ENCODE measurements at places on chromosomes 12 and 14.

- DNase-seq = no peak
Observed at GRCh38 chr12:123843912-123844748, 82.0 kb downstream of the DNAH10 start.

DNA sequence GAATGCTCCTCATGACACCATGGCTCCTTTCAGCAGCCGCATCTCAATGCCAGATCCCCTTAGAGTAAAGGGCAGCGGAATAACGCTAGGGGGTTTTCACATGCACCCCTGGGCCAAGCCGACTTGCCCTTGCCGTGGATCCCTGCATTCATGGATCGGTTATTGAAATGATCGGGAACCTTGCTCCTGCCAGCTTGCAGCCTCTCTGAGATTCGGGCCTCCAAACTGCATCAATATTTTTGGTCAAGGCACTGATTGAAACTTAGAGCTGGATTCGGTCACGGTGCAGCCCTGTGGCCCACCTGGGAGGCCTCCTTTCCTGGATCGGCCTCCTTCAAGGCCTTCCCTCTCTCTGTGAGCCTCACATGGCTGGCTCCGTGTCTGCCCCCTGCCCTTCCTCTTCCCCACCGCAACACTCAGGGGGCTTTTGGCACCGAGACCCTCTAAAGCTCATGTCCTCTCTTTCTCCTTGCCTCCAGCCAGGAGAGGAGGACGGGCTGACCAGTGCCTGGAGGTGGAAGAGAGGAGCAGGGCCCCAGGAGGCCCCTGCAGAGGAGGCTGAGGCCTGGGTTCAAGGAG lies 1.8 kb downstream of the PTPN6 start:
- no peak for DNase-seq

DNA sequence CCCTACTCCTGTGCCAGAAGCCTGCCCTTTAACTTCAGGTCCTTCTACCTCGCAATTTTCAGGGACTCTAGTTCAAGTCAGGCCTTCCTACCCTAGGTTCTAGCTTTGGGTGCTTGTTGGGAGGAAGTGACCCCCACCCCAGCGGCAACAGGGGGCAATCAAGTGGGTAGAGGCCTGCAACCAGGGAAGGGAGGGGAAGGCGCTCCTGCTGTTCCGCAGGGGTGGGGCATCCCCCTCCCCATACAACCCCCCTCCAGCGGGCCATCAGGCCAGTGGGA lies 204 bp upstream of the PRPH start:
- no peak for DNase-seq

GRCh38 chr12:80700327-80700726 lies 7.1 kb upstream of the MYF6 start:
- DNase-seq = no peak

DNA sequence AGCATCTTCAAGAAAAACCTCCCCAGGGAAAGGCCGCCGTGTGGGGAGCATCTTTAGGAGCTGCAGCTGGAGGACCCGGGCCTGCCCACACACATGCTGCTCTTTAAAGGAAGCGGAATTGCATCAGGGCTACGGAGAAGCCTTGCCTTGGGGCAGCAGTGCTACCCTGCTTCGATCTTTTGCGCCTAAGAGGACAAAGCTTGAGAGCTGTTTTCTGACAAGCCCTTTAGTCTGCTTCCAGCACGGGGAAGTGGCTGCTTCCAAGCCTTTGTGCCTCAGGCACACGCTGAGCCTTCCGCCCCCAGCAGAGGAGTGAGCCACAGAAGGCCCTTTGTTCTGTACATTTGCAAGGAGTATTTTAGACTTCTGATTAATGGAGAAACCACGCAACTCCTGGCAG lies 31.5 kb downstream of the COA8 start:
- peak; percentile 55 for DNase-seq

DNA sequence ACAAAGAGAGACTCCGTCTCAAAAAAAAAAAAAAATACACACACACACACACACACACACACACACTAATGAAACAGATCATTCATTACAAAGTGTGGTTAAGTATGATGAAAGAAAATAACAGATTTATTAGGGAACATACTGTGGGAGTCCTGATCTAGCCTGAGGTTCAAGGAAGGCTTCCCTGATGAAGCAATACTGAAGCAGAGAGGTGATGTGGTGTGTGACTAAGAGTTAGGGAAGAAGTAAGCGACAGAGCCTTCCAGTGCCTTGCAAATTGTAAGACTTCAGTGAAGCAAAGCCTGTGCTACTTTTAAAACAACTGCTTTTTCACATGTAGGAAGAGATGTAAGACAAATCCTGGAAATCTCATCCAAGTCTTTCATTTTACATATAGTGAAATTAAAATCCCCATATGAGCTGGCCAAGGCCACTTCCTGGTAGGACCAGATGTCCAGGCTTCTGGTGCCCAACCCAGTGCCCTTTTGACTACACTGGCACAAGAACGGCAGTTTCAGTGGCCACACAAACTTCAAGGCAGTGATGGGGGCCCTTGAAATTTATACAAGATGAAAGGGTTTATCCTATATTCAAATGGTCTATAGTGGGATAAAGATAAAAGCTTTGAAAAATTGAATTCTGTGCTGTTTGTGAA lies 86.2 kb downstream of the STON2 start:
- DNase-seq = no peak

DNA sequence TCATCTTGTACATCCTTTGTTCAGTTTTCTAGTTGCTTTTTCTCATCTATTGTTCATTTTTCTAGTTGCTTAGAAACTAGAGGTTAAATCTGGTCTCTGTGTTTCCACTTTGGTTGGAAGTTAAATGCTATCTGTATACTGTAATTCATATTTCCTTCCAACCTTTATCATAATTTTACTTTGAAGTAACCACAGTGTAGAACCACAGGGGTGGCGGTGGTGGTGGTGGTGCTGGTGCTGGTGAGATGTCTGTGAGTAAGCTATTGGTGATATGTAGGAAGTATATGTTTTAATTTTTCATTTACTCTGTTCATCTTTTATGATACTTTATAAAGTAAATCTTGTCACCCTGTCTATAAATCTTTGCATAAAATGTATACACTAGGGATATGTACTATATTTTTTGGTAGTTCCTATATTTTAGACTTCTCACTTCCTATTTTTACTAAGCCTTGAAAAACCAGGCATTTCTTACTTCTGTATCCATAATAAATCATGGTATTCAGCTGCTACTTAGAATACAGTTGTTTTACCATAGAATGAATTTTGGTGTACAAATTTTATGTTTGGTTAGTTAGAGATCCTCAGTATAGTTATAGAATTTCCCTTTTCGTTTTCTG lies 31.9 kb downstream of the CCDC91 start:
- no peak for DNase-seq

DNA sequence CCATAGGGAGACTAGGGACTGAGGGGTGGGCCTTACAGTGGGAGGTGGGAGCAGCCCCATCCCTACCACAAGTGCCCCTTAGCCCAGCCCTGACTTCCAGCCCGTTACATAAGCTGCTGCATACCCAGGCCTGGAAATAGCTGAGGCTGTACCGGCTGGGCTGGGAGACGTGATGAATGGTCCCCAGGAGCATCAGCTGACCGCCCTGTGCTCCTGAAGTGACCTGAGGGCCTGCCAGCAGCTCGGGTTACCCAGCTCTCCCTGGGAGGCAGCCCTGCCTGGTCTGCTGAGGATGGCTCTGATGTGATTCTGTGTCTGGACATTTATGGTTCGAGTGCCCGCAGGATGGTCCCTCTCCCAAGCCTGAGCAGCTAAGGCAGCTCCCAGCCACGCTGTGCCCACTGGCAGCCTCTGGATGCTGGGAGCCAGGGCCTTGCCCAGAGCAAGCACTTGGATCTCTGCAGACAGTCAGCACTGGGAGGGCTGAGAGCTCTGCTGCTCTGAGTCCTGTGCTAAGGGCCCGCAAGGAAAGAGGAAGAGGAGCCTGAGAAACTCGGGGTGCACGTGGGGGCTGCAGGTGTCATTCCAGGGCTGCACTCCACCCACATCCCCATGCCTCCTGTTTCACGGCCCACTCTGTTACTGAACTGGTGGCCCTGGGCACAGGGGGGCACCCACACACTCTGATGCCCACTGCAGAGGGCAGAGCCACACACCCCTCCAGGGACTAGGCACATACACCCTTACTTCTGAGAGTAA lies 20.5 kb downstream of the TAMALIN start:
- no peak for DNase-seq

- DNase-seq = no peak
Observed at GRCh38 chr12:124637581-124637981, 70.2 kb upstream of the NCOR2 start.

GRCh38 chr12:44000309-44000952 lies 164.6 kb downstream of the TMEM117 start:
- DNase-seq = peak; percentile 25

GRCh38 chr14:77579780-77580179 lies 36.7 kb downstream of the SPTLC2 start:
- no peak for DNase-seq

DNA sequence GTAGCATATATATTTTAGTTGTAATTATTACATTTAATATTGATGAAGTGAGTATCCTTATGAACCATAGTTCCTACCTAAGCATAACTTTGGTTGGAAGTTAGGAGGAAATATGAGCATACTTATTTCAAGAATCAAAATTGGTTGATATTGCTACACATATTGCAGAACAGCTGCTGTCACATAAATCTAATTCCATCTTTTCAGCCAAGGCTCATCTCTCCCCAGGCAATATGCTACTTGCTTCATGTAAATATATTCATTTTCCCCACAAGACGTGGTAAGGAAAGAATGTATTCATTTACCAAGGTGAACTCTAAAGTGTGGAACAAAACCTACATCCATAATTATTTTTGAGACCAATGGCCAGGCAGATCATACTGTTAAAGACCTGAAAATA lies 62.5 kb upstream of the HIF1A start:
- DNase-seq = no peak

GRCh38 chr12:65308601-65309071 lies 30.2 kb downstream of the MSRB3 start:
- peak; percentile 14 for DNase-seq

- peak; percentile 93 for DNase-seq
Observed at GRCh38 chr12:62772416-62772955, 162.5 kb downstream of the PPM1H start.

- DNase-seq = no peak
Observed at GRCh38 chr14:104656014-104656714, 33.3 kb upstream of the INF2 start.

DNA sequence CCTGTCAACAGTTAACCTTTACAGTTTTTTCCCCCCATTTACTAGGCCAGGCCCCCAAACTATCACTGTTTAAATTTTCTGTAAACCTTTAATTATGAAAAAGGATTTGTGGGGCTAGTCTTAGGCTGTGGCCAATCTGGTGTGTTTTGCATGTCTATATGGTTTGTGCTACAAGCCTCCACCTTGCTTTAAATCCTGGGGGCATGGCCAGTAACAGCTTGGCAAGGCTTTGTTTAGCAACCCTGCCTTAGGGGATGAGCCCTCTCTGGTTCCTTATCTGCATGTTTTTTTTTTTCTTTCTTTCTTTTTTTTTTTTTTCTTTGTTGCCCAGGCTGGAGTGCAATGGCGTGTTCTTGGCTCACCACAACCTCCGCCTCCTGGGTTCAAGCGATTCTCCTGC lies 102.7 kb downstream of the KCNMB4 start:
- DNase-seq = no peak

DNA sequence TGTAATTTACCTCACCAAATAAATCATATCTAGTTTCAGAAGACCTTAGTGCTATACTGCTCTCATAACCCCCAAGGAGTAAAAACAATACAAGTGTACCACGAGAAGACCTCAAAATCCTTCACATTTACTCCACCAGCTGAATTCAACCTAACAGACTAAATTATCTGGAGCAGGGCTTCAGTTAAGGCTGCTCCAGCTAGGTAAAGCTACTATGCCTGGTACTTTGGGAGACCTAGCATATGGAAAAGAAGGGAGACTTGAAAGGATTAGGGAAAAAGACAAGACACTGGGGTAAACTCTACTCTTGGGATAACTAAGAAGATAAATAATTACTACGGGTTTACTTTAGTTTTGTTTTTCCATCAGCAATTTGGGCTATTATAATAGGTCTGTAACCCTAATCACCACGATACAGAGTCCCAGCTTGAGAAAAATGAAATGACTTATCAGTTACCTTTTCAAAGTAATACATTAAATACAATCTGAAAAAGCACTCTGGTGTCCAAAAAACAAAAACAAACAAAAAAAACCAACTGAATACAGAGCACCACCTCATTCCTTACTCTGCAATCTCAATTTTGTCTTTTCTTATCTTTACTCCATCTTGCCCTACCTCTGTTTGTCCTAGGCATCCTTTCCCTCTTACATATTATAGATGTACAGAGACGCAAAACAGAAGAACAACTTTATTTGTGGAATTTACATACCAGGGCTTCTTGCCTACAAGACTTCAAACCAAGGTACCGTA lies 2.1 kb downstream of the EML5 start:
- no peak for DNase-seq

DNA sequence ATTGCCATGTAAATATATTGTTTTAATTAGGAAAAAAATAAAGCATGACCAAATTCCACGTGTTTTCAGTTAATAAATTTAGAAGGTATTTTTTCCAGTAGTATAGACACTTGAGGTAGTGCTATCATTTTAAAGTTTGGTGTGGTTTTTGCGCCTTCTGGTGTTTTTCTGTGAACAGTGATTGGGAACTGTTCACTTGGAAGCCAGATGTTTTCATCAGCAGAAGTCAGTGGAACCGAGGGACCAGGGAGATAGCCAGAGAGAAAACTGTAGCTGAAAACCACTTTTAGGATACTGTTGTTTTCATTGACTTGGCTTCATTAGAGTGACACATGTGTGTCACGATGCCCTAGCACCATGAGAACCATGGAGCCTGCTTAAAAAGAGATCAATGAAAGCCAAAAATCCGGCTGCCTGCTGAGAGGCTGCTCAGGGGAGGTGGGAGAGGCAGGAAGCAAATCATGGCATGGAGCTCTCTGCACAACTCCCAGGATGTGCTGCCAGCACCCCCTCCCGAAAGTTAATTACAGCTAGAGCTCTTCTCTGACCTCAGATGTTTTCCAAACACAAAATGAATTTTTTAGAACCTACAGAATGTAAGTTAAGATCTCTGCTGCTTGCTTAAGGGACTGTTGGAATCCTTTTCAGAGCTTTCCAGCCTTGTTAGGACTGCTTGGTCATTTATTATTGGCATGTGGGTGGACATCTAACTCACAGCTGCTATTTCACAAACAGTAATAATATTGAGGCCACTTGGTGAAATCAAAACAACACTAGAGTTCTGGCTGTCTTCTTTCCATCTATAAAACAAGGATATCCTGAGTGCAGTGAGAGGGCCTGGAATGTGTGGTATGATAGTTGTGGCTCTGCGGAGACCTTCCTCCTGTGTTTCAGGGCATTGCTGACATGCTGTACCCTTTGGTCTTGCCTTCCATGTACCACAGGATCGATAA lies 192.3 kb downstream of the ANO4 start:
- DNase-seq = peak; percentile 14

DNA sequence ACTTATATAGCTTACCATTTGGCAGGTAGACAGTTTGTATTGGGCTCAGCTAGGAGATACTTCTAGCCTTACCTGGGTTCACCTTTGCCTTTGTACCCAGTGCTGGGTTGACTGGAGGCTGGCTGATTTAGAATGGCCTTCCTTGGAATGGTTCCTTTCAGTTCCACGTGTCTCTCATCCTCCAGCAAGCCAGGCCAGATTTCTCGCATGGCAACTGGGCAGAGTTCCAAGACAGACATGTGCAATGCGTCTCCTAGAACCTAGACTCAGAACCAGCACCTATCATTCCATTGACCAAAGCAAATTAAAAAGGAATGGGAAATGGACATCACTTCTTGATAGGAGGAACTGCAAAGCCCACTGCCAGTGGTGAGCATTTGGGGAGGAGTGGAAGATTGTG lies 79.1 kb upstream of the BDKRB2 start:
- DNase-seq = no peak

GRCh38 chr12:95220726-95221125 lies 3.1 kb downstream of the VEZT start:
- no peak for DNase-seq
